ENCODE measurements at places on chromosomes 4 and X. TPM values are rescaled to one million over a fixed set of nuclear protein-coding genes. Genes with fewer than 3 reads are reported as not detected.

PLP1 gene
- total RNA-seq, result 2,816 TPM

SLC2A9 gene
- total RNA-seq, result 3.9 TPM

STBD1 gene
- 0.94 TPM for total RNA-seq

SEL1L3 gene
- total RNA-seq, result 27.5 TPM

GRCh38 chr4:128757712-128758111 lies 51.8 kb upstream of the JADE1 start:
- H3K4me1 ChIP-seq, result no peaks in the 10 kb centered on the region
- H3K27me3 ChIP-seq, result no peaks in the 10 kb centered on the region
- H3K4me3 ChIP-seq, result no peak overlapping the region
- DNase-seq, result no peak

GRCh38 chr4:107666134-107666533 lies 53.9 kb downstream of the PAPSS1 start:
- no peaks in the 10 kb centered on the region for H3K27me3 ChIP-seq
- peak; percentile 12 for DNase-seq
- no peaks in the 10 kb centered on the region for H3K4me1 ChIP-seq
- no peak overlapping the region for H3K27ac ChIP-seq
- H3K36me3 ChIP-seq, result no peaks in the 10 kb centered on the region

DNA sequence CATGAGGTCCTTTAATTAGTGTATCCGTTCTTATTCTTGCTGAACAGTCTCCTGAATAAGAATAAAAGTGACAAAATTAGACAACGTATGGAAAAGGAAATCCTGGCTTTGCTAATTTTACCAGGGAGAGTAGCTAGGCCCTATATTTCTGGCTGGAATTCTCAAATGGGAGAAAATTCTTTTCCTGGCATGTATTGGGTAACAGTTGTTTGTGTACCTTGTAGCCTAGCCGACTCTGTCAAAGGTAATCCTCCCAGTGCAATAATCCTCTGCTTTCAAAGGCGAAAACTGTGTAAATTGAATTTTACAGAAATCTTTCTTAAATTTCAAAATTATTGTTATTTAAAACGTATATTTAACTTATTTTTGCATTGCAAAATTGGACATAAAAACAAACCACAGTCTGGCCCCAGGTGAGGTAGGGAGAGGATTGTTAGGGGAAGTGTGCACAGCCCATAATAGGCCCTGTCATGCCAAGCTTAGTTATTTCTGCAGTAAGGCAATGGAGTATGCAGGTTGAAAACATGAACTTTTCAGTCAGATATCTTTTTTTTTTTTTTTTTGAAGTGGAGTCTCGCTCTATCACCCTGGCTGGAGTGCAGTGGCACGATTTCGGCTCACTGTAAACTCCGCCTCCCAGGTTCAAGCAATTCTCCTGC lies 18.9 kb upstream of the TENM3 start:
- DNase-seq, result no peak
- H3K4me3 ChIP-seq, result no peak overlapping the region
- H3K27me3 ChIP-seq, result no peaks in the 10 kb centered on the region
- H3K36me3 ChIP-seq, result no peaks in the 10 kb centered on the region

GRCh38 chr4:65668201-65669089 lies 1.8 kb downstream of the EPHA5 start:
- H3K27ac ChIP-seq, result peak overlapping the region; percentile 88
- H3K4me3 ChIP-seq, result peak overlapping the region; percentile 82
- H3K4me1 ChIP-seq, result peaks cover 24% of the 10 kb centered on the region
- H3K36me3 ChIP-seq, result no peaks in the 10 kb centered on the region

DNA sequence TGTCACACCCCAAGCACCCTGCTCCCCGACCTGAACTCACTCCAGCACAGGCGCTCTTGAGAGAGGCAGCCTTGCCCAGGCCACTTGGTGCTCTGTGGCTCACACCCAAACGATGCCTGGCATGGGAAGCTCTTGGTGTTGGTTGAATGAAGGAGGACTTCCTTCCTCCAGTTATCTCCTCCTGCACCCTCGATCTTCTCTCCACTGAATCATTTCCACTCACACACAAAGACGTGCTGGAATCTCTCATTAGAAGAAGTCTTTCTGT lies 90.5 kb upstream of the TRIM2 start:
- no peaks in the 10 kb centered on the region for H3K36me3 ChIP-seq
- no peak for DNase-seq
- no peak overlapping the region for H3K4me3 ChIP-seq
- H3K4me1 ChIP-seq, result no peaks in the 10 kb centered on the region

DNA sequence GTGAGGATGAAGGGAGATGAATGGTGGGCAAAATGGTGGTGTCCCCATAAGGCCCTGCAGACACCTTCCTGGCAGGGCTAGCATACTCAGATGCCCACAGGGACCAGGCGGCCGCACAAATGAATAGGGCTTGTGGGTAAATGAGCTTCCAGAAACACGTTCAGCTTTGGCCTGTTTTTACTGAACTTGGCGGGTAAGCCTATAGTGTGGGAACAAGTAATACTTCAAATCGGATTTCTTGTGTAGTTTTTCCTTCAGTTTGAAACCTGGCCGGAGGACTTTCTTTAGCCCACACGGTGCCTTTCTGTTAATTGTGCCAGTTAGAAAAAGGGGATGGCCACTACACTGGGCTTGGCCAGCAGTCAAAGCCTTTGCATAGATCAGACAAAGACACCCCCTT lies 22.8 kb downstream of the SMS start:
- H3K36me3 ChIP-seq, result peaks cover 9% of the 10 kb centered on the region
- no peak overlapping the region for H3K27ac ChIP-seq
- no peak overlapping the region for H3K4me3 ChIP-seq
- H3K27me3 ChIP-seq, result no peaks in the 10 kb centered on the region

DNA sequence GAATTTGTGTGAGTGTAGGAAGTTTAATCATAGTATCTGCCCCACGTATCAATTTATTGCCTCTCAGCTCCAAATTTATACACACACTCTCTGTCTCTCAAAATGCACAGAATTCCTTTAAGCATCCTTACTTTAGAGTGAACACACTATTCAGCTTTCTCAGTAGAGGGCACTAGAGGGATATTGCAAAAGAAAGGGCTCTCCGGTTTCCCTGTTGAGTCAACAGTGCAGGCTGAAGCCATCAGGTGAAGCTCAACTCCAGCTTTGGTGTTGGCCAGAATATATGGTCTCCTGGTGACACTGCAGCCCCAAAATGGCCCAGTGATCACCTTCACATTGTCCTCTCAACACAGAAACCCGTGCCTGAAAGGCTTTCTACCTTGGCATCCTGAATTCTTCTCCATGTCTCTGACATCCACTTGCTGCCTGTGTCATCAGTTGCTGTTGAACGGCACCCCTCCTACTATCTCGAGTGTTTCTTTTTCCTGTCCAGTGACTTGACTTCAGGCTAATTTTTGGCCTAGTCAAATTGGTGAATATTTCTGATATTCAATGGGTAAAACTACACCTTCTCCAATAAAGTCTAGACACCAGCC lies 670.5 kb downstream of the GABRG1 start:
- no peak overlapping the region for H3K4me3 ChIP-seq
- H3K4me1 ChIP-seq, result no peaks in the 10 kb centered on the region
- DNase-seq, result peak; percentile 62
- H3K27me3 ChIP-seq, result no peaks in the 10 kb centered on the region
- H3K36me3 ChIP-seq, result no peaks in the 10 kb centered on the region
- H3K27ac ChIP-seq, result no peak overlapping the region

DNA sequence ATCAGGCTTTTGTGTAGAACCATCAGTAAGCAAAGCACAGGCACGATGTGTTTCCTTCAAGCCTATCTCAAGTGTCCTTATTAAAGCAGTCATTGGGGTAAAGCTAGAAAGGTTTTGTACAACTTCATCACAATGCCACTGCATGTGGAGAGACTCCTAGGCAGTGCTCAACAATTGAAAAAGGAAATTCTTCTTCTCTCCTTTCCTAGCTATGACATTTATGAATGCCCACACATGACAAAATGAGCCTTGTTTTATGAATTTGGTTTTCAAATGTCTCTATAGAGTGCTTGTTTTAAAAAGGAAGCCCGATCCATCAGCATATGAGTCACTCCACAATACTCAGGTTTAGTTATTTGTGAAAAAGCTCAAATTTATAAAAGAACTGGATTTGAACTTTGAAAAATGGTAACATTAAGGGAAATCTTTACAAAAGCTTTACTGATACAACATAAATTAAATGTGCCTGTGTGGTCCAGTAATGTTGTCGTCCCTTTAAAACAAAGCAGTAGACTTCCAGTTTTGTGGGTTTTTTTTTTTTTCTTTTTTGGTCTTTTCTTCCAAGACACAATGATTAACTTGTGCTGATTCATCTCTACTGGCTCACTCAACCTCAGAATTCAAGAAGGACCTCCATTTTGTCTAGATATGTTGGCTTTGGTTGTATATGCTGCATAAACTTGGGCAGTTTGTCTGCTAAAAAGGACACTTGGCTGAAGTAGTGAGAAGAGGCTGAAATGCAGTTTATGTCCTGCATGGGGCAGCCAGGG lies 273.8 kb downstream of the GASK1B start:
- no peak overlapping the region for H3K4me3 ChIP-seq
- H3K27me3 ChIP-seq, result no peaks in the 10 kb centered on the region
- H3K4me1 ChIP-seq, result no peaks in the 10 kb centered on the region
- H3K27ac ChIP-seq, result no peak overlapping the region

GRCh38 chr4:967113-968104 lies 6.0 kb downstream of the DGKQ start:
- H3K27me3 ChIP-seq, result peaks cover 7% of the 10 kb centered on the region
- peaks cover 80% of the 10 kb centered on the region for H3K36me3 ChIP-seq
- peak; percentile 29 for DNase-seq
- H3K4me3 ChIP-seq, result no peak overlapping the region
- H3K27ac ChIP-seq, result no peak overlapping the region
- H3K4me1 ChIP-seq, result peaks cover 32% of the 10 kb centered on the region

GRCh38 chrX:19824603-19825002 lies 62.8 kb downstream of the SH3KBP1 start:
- peaks cover 2% of the 10 kb centered on the region for H3K27me3 ChIP-seq
- DNase-seq, result no peak
- H3K36me3 ChIP-seq, result no peaks in the 10 kb centered on the region
- no peak overlapping the region for H3K4me3 ChIP-seq

DNA sequence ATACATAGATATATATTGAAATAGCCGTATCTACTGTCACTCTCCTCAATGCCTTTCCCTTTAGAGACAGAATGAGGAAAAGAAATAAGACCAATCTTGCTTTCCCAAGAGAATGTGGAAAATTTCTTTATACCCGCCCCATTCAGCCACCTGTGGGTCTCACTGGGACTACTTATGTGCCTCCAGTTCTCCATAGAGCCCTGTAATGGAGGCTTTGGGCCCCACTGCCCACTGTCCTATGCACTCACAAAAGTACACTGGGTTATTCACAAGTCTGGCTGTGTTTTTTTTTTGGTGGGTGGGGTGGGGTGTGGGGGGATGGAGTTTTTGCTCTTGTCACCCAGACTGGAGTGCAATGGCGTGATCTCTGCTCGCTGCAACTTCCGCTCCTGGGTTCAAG lies 70.4 kb upstream of the ELOVL6 start:
- H3K4me3 ChIP-seq, result no peak overlapping the region
- no peak overlapping the region for H3K27ac ChIP-seq
- no peak for DNase-seq
- H3K36me3 ChIP-seq, result no peaks in the 10 kb centered on the region
- no peaks in the 10 kb centered on the region for H3K27me3 ChIP-seq

DNA sequence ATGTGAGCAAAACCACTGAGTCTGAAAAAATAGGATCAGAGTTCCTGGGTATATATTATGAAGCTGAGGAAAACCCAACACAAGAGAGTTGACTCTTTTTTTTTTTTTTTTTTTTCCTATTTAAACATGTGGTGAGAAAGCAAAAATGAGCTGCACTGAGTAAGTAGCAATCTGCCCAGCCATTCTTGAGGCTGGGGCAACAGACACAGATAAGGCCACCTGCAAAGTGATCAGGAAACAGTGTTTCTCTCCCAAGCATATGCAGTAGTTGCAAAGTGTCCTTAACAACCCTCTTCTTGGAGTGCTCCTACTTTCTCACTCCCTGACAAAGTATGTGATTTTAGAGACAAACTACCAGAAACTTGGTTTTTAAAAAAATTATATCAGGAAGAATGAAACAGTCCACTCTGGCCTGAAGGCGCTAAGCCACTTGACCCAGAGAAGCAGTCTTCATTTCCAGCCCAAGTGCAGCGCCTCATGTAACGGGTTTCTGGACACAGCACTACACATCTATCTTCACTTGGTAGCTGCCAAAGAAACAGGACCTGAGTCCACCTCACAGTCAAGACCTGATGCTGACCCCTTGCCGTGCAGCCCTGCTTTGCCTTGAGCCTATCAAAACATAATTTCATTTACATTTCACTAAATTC lies 124.6 kb upstream of the MAP3K15 start:
- no peak overlapping the region for H3K4me3 ChIP-seq
- H3K36me3 ChIP-seq, result no peaks in the 10 kb centered on the region
- H3K27ac ChIP-seq, result no peak overlapping the region

DNA sequence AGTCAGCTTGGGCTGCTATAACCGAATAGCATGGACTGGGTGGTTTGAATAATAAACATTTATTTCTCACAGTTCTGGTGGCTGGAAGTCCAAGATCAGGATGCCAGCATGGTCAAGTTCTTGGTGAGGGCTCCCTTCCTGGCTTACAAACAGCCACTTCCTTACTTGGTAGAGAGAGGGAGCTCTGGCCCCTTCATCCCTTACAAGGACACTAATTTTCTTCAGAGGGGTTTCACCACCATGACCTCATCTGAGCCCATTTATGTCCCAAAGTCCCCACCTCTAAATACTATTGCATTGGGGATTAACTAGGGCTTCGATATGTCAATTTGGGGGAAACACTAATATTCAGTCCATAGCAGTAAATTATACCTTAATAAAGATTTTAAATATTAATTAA lies 61.8 kb downstream of the CLNK start:
- H3K4me3 ChIP-seq, result no peak overlapping the region
- no peak for DNase-seq
- H3K36me3 ChIP-seq, result no peaks in the 10 kb centered on the region

DNA sequence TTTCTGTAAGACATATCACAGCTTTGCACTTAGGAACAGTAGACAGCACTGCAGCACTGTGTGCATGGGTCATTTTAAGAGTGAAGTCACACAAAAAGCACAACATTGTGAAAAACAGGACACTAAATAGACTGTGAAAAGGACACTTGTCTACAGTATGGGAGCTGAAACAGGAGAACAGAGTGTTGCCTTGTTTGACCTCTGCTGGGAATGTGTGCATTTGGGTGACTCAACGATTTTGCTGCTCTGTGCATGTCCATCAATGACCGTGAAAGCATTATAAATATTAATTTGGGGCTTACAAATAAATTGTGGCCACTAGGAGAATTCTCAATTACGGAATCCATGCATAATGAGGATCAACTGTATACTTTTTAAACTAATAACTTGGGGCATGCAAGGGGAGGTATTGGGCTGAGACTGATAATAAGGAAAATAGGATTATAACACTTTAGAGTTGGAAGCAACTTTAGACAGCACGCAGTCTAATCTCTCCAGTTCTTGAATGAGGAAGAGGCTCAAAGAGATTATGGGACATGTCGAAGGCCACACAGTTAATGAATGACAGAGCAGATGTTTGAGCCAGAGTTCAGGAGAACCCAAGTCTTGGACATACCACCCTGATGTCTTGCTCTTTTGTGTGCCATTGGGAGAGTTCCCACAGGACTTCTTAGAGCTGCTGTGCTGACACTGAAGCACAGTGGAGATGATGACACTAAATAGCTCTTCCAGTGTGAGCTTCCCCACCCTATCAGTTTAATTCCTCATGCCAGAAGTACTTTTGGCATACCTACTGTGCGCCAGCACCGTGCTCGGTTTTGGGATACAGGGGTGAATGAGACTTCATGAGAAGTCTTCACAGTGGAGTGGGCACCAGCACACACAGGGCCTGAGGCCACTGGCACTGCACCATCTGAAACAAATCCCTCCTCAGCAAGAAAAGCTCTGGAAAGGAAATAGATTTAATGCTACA lies 79.3 kb downstream of the FRAS1 start:
- H3K4me1 ChIP-seq, result no peaks in the 10 kb centered on the region
- H3K36me3 ChIP-seq, result no peaks in the 10 kb centered on the region
- no peak overlapping the region for H3K4me3 ChIP-seq
- H3K27me3 ChIP-seq, result no peaks in the 10 kb centered on the region
- no peak for DNase-seq
- H3K27ac ChIP-seq, result no peak overlapping the region
